K562 (cell line): ENCODE measurements at places on chromosomes 12 and 14. TPM values are rescaled to one million over a fixed set of nuclear protein-coding genes. Genes with fewer than 3 reads are reported as not detected.

DNA sequence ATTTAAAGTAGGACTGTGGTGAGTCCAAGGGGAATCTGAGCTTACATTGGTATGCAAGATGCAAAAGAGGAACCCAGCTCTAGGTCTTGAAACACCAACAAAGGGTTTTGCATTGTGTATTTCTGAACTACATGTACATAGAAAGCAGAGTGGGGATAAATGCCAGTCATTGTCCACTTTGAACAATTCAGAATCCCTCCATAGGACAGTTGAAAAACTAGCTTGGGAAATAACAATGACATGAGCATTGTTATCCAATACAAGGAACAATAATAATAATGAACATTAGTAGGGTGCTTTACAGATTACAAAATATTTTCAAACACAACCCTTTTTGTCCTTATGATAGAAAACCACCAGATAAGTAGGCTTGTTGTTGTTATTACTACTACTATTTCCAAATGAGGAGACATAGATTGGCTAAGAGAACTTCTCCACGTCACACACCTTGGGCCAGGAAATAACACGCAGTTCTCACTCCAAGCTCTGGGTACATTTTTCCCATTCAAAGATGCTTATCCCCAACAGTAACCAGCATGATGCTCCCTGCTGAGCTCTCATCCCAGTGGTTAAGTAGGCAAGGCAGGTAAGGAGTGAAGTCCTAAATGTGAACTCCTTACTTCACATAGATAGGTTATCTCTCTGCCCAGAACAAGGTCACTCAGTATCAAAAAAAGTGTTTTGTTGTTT, 51.7 kb upstream of the RASSF8 start:
- no peak for DNase-seq

Gene KRT3
- total RNA-seq, result not detected in 2 replicates

- no peak for DNase-seq
These were observed 14.2 kb upstream of the HELB start for GRCh38 chr12:66288121-66288520.

Gene TOMM20L
- total RNA-seq, result not detected in 2 replicates

Gene PGF
- 0.29 and 0.44 TPM in 2 replicates for total RNA-seq

DNA sequence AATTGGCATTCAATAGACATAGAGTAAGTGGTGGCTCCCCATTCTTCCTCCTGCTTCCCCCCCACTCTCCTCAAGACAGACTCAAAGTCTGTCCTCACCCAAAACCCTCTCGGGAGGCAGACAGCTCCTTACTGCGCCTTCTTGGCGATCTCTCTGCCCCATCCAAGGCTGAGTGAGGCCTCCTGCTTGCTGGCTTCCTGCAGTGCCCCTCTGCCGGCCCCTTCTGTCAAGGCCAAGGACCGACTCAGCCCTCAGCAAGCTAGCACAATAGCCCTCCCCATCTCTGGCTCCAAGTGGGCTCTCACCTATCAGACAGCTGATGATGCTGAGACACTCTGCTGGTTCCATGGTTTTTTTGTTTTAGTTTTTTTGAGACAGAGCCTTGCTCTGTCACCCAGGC, 62.5 kb upstream of the DLK1 start:
- DNase-seq, result no peak

DNA sequence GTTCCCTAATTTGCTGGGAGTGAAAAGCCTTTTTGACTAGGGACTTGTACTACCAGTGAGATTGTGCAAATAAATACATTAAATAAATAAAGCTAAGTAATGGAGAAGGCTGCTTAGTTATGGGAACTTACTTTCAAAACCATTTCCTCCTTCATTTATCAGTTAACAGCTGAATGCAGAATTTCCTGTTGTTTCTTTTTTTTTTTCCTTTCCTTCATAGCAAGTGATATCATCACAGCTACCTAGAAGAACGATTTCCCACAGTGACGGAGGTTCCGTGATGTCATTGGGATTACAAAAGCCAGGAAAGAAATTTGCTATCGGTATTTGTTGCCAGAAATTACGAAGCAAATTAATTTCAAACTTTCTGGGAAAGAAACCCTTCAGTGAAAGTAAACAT, 42.1 kb upstream of the SOCS2 start:
- DNase-seq, result no peak

GRCh38 chr14:89771251-89771650, 183.3 kb downstream of the EFCAB11 start:
- no peak for DNase-seq

GRCh38 chr12:114666746-114667668, 17.0 kb downstream of the TBX3 start:
- DNase-seq, result no peak

GRCh38 chr14:76901171-76902055, 75.2 kb downstream of the LRRC74A start:
- no peak for DNase-seq

DNA sequence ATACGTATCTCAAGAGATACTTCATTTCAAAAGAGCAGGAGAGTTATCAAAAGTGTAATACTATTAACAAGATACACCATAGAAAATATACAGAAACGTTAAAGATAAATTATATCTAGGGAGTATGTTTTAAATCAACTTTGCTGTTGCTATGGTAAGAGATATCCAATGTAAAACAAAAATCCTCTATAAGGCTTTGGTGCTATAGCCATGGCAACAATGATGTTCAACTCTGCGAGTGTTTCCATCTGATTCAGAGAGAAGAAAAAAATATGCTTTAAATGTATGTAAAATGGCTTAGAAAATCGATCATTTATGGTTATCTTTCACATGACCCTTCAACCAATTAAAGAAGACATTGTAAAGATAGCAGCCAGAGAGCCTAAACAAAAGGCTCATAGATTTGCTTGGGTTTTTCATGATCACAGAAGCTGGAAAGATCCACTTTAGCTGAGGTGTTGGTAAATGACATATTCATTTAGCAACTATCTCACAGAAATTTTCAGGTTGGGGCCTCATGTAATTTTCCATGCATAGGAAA, 387.0 kb upstream of the GARIN6 start:
- no peak for DNase-seq

DNA sequence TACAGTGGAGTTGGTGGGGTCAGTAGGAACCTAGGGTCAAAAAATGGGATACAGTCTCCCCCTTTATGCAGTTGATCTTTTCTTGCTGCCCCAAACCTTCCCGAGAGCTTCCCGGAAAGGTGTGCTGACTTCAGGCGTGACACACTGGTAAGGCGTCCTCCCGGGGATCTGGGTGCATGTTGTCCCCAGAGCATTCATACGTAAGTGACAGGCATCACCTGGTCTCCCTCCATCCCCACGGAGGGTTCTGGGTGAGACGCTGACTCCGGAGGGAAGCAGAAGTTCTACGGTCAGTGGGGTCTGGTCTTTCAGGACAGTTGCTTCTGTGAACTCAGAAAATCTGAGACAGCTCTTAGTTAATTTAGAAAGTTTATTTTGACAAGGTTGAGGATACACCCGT, 159.6 kb upstream of the RTL1 start:
- no peak for DNase-seq
